Right lung (tissue), 10 donors: ENCODE measurements at places on chromosomes 1 and 21.

DNA sequence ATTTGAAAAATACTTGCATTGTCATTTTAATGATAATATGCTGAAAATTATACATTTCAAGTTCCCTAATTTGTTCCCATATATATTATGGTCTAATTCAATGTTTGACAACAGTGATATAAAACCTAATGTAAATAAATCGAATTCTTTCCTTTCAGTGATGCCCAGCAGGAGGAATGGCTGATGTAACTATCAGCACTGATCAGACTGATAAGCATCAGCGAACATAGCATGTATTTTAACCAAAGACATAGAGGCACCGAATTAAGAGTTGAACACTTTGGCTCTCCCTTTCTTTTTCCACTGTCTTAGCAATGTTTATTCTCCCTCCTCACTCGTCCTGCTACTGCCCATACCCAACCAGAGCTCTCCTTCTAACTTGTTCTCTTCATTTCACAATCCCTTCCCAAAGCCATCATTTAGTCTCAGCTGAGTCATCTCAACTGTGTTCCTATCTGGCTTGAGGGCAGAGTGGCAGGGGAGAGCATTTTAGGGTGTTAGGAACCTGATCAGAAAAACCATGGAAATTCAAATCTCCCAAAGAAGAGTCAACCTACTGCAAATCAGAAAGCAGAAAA lies 58.8 kb upstream of the C1orf115 start:
- DNase-seq = no peak

DNA sequence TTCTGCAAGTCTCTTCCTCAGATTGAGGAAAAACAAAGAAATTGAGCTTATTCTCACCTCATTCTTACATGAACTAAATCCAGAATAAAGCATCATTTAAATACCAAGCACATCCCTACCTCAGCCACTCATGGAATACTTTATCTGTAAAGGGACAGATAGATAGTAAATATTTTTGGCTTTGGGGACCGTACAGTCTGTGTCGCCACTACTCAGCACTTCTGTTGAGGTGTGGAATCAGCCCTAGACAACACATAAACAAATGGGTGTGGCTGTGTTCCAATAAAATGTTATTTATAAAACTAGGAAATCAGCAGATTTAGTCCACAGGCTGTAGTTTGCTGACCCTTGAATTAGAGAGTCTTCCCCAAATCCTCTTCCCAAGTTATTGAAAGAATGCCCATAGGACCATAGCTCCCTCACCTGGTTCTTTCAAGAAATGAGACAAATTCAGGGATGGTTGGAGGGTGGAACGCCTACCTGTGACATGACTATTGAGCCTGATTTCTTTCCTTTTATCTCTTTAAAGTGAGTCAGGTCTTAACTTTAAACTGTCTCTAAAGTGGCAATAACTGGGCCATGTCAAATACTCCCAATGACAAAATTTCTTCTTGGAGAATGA lies 878.5 kb downstream of the USP25 start:
- DNase-seq = no peak

DNA sequence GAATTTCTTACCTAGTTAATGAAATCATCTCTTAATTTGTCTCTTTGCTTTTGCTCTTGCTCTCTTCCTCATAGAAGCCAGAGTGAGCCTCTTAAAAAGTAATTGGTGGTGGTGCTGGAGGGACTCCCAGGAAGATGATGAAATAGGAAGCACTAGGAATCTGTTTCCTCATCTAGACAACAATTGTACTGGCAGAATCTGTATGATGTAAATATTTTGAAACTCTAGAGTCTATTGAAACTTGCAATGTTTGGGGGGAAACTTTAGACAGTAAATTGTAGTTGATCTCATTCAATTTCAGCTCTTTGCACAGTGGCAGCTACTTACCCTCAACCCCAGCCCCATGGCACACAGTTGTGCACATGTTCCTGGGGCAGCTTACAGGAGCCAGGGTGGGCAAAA lies 10.6 kb downstream of the RGSL1 start:
- no peak for DNase-seq

DNA sequence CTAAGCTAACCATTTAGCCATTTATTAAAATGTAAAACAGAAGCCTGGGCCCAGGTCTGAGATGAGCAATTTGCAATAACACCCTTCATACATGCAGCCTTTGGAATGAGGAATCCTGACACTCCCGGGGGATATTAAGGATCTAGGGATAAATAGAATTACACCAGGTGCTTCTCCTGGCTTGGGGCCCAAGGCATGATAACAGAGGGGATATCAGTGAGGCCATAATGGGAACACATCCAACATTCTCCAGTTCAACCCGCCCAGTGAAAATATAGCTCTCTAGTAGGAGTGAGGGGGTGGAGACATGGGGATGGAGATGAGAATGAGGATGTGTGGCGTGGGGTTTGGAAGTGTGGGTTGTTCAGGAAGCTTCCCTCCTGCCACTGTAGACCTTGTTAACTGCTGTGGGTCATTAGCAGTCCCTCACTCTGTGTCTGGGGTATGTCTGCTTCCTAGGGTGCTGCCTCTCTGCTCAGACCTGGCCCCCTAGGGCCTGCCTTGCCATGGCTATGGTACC lies 57.9 kb upstream of the KANK4 start:
- no peak for DNase-seq

- peak; percentile 41 for DNase-seq
Measured at GRCh38 chr1:75615613-75616435, 4.9 kb upstream of the SLC44A5 start.

- DNase-seq = no peak
Measured at GRCh38 chr1:231478811-231479210, 49.7 kb upstream of the TSNAX start.

GRCh38 chr21:39121600-39122355 lies 61.5 kb downstream of the PSMG1 start:
- no peak for DNase-seq

GRCh38 chr1:150476754-150477153 lies 10.5 kb upstream of the TARS2 start:
- DNase-seq = no peak

- no peak for DNase-seq
Measured at GRCh38 chr1:30420519-30421050, 302.8 kb downstream of the MATN1 start.

DNA sequence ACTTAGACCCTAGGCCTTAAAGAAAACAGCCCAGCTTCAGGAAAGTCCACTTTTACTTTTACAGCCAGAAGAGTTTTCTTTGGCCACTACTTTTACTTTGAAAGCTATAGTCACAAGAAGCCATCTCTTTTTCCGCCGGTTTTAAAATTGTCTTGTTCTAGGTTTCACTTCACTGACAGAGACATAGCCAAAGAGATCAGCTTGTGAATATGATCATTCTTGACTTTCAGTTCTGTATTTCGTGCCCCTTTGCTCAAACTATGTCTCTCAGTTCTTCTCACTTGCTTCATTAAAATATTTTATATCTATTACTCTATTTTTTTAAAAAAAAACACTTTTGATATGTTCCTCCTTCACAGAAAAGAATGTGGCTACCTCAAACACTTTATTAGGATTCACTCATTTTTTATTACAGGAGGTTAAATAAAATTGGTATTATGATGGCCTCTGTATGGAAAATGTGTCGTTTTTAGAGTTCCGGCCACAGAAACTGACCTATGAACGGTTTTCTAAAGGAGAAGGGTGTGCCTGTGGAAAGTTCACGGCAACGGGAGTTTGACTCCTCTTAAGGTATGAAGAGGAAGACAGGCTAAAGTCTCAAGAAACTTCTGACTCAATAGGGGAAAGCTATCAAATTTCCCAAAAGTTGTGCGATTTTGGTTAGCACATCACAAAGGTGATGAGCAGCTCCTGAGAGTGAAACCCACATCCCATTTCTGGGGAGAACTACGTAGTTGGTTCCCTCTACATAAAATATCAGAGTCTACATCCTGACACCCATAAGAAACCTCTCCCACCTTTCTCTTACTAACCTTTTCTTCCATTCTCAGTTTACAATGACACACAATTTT lies 1.2 kb downstream of the MCOLN2 start:
- DNase-seq = no peak

DNA sequence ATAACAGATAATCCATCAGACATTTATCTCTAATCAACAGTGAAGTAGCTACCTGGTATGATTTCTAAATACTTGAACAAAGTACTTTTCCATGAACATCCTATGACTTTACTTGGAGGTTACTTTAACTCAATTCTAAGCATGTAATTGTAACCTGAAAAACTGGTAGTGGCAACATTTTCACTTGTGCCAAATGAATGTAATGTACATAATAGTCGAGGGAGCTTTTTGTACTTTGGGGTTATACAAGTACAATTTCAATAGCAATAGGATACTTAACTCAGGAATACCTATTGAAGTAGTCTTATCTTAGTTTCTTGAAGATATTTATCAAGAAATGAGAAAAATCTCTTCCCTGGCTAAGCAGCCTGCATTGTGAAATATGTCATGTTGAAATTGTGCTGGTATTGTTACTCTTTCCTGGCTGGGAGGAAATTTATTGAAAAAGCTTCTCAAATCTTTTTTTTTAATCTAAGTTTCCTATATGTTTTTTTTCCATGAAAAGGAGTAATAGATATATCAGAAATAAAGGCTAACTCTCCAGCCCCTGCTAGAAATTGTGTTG lies 33.7 kb upstream of the CACYBP start:
- no peak for DNase-seq

DNA sequence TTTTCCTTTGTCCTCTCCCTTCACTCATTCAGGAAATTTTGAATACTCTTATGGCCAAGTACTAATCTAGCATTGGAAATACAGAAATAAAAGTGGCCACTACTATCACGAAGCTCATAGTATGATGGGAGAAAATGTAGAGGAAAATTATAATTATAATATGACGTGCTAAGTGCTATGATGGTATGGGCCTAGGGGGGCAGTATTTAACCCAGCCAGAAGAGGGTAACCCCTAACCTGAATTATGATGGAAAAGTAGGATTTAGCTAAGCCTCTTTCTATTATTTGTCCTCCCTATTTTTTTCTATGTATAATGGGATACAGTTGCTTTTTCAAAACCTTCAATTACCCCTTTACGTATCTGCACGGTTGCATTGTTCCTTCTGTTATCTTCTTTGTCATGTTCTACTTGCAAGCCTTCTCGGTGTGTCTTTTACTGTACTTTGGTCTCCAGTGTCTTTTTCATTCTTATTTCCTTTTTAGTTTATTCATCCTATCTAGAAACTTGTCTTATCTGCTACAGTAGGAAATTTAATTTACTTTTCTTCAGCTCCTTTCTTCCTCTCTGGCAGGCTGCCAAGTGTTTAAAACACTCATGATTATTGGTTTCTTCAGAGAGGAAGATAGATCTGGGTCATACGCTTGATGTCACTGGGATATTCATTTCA lies 88.8 kb upstream of the GPR52 start:
- DNase-seq = no peak

GRCh38 chr1:220094016-220094911 lies at the start of gene IARS2:
TSS of gene IARS2 (plus strand) at chr1:220094132. CDS start at chr1:220094217, 85 bp downstream.
- DNase-seq = peak; percentile 87

DNA sequence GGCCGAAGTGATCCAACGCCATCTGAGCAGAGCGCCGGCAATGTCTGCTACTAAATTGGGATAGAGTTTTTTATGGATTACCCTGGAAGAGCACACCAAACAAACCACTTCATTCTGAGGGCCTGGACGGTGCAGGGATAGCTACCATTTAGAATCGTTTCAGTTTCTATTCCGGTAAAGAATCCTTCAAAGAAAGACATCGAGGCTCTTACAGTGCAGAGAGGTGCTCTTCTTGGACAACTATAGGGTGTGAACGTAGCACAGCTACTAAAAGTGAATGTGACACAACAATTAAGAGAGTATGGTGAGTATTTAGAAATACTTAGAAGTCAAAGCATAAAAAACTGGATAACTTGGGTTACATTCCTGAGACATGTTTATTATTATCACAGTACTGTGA lies 16.1 kb downstream of the HIVEP3 start:
- no peak for DNase-seq

- DNase-seq = peak; percentile 89
Measured at GRCh38 chr1:59061876-59062275, 235.0 kb upstream of the FGGY start.

- DNase-seq = no peak
Measured at GRCh38 chr1:28258628-28259251, 578 bp upstream of the SESN2 start.

DNA sequence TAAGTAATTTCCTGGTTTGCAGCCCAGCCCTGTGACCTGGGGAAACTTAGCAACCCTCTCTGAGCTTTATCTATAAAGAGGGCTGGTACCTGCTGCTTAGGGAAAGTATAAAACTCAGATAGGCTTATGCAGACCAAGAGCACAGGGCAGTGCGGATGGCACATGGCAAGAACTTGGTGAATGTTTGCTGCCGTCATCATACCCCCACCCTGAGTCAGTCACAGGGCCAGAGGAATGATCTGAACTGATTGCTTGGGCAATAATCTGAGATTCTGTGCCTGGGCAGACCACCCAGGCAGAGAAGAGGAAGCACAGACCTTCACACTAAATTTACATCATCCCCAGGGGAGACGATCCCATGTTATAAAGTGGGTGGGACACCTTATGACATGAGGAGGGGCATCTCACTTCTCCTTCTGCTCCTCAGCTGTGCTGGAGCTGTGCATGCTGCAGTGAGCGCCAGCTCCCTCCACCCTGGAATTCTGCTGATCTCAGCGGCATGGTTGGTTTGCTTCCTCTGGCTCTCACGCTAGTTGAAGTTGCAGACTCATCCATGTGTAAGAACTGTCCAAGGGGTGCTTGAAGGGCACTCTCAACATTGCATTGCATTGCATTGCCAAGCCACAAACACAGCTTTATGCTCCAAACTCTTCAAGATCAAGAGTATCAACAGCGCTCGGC lies 197.1 kb downstream of the AJAP1 start:
- DNase-seq = no peak

DNA sequence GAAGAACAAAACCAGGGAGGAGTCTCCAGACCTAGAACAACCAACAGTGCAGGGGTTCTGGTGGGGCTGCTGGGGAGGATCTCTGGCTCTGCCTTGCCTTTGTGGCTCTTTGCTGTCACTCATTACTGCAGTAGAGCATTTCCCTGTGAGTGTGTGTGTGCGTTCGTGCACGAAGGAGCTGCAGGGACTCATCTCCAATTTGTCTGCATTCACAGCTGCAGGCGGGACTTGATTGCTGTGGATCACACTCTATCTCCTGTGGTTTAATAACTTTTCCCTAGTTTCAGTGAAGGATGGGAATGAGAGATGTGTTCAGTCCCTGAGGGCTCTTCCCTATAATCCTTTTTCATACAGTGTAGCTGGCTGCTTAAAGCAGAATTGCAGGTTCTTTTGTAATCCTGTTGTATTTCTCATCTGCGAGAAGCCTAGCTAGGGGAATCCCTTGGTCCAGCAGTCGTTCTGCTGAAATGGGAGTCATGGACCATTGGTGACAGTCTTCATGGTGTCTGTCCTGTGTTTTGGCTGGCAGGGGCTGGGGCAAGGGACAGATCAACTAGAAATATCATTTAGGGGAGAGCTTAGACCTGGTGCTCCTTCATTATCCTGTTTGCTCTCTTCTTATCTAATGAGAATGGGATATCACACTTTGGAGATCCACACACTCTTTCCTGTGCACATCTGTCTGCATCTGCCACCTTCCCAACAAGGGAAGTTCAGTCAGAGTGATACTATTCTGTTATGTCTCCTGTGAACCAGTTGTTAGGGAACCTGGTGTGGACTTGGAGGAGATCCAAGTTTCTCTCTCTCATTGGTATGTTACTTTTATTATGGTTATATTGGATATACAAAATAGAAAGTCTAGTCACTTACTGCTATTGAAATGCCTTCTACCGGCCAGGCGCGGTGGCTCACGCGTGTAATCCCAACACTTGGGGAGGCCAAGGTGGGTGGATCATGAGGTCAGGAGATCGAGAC lies 3.0 kb downstream of the PCP4L1 start:
- no peak for DNase-seq

GRCh38 chr1:150808121-150808520 lies at the start of gene CTSK:
TSS of gene CTSK (minus strand) at chr1:150808260. CDS start at chr1:150806805, 1,455 bp downstream.
- peak; percentile 17 for DNase-seq
